ENCODE measurements at places on chromosomes 7 and 10.

DNA sequence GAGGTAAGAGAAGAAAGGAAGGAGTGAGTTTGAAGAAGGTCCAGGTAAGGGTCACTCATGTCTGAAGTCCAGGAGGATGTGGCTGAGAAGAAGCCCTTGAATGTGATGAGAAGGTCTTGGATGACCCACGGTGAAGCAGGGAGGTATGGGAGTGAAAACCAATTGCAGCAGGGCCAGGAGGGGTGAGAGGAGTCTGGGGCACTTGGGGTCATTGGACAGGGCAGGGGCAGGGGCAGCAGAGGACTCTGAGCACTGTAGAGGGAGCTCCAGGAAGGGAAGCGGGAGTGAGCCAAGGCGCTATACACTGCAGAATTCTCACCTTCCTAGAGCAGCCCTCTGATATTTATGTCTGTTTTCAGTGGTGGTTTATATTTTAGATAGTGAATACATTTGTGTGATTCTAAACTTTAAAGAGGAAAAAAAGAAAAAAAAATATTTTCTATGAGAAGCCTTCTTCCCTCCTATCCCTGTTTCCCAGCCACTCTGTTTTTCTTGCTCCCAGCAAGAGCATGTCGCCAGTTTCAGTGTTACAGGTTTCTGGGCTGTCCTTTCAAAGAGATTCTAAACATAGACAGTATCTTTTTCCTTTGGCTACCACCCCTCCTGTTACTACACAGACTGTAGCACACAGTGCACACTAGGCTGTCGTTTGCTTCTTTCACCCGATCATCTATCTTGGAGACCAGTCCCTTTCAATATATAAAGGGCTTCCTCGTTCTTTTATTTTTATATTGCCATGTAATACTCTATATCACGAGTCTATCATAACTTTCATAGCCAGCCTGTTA, 24.5 kb downstream of the BLVRA start:
- DNase-seq: no peak

GRCh38 chr7:105724688-105725087, 143.4 kb upstream of the EFCAB10 start:
- no peak for DNase-seq

DNA sequence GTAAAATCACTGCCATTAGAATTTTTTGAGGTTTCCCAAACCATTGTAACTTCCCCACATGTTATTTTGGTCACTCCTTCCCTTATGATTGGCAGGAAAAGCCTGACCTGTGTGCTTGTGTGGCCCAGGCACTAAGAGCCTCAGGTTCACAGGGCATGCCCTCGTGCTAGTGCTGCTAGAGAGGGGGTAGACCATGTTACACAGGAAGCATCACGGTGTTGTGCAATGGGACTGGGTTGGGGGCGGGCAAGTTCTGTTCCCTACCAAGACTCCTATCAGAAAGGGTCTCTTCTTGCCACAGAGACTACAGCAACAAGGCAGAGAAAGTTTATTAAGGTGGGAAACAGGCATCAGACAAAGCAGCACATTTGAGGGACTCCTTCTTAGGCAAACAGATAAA, 32.2 kb downstream of the LSM5 start:
- no peak for DNase-seq

DNA sequence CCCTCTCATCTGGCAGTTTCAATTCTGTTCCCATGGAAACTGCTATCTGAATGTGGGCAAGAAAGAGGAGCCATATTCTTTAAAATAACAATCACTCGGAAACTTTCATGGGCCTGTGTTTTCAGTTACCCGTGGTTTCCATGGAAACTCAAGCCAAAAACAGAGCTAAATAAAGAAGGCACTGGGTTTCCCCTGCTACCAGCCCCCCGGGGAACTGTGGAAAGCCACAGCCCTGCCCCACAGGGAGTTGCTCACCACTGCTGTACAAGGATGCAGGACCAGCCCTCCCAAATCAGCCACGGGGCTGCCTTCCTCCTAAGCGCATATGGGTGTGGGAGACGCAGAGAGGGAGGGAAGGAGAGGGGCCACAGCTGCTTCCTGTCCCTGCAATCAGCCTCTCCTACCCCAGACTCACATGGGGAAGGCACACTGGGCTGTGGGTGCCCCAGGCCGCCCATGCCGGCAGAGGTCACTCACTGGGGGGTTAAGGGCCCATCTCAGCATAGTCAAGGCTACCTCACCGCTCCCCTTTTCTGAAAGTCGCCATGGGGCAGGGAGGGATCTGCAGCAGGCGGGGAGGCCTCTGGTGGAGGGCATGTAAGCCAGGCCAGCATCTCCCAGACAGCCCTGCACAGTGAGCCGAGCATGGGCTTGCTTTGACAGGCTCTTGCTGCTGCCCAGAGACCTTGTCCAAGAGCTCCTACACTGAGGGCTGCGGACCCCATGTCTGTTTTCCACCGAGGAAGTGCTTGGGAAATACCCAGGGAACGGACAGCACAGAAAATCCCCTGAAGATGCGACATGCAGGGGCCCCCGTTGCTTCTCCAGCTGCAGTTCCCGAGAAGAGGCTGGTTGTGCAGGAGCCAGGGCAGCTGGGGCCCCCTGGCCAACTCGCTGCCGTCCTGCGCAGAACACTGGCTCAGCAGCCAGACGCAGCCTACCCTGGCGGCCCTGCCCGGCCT, 157.3 kb upstream of the PPP2R2D start:
- DNase-seq: peak; percentile 25

DNA sequence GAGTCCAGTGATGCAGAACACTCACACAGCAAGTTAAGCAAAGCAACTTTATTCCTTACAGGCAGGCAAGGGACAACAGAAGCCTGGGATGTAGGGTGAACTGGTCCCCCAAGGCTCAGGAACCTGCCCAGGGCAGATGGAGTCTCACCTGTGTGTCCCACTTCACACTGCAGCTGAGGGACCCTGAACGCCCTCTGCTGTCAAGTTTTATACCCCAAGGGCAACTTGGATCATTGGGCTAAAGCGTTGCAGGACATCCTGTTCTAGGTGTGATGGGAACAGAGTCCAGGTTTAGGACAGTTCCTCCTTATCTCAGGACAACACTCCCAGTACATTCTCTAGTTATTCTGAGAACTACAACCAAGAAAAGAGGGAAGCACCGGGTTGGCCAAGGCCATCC, 49.5 kb upstream of the ZNF746 start:
- DNase-seq: no peak

GRCh38 chr7:38594949-38595348, 36.2 kb downstream of the AMPH start:
- no peak for DNase-seq

DNA sequence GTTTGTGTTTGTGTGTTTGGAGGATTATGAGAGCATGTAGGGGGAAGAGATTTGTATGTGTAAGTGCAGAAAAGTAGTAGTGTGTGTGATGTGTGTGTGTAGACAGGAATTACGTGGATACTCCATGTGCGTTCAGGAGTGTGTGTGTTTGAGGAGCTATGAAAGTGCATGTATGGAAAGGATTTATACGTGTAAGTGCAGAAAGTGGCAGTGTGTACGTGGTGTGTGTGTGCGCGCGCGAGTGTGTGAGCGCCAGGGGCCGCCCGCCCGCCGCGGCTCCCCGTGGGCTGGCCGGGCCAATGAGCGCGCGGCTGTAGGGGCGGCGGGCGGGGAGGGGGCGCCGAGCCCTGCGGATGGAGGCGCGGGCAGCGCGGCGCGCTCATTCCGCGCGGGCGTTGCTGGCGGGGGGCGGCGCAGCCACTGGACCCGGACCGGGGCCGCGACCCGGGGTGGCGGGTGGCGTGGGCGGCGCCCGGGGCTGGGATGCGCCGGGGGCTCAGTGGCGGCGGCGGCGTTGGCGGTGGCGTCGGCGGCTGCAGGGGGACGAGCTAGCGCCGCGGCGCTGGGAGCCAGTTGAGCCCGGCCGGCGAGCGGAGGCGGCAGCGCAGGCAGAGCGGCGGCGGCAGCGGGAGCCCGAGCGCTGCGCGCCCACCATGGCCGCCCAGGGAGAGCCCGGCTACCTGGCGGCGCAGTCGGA, at the start of gene BICC1:
BICC1 (plus strand) TSS at position 382 of the 697 bp plus-strand sequence; CDS start at position 654, 272 bp downstream.
- DNase-seq: peak; percentile 12

DNA sequence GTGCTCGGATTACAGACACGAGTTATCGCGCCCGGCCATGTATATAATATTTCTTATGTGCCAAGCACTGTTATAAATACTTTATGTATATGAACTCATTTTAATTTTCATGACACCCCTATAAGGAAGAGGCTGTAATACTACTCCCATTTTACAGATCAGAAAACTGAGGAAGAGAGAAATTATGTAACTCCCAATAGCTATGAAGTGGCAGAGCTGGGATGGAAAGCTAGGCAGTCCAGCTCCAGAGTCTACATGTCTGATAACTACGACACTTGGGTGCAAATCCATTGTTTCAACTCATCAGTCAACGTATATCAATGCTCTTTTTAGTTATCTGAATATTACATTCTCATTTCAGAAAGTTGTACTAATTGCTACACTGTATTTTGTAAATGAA, 17.0 kb downstream of the PDK4 start:
- no peak for DNase-seq

DNA sequence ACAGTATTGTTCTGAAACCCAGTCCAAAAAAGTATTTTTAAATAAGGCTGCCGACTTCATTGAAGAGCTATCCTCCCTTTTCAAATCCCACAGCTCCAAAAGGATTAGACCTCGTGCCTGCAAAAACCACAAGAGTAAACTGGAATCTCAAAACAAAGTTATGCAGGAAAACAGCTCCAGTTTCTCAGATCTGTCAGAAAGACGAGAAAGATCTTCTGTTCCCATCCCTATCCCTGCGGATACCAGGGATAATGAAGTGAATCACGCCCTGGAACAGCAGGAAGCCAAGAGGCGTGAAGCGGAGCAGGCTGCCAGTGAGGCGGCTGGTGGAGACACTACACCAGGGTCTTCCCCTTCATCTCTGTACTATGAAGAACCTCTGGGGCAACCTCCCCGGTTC, 12.6 kb downstream of the MYPN start:
- no peak for DNase-seq

DNA sequence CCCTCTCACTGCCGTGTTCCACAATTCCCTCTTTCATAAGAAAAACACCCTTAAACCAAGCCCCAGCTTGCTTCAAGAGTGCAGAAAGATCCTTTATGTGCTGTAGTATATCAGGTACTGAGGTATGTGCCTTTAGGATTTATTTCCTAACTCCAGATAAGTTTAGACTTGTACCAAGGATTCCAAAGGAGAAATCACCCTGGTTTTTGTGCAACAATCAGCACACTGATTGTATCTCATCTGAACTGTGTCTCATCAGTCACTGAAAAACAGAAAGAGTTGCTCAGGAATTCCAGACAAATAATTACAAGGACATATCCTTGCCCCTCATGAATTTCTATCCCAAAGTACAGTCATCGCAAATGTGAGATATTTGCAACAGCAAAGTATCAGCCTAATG, 77.2 kb upstream of the PTPRZ1 start:
- DNase-seq: no peak

DNA sequence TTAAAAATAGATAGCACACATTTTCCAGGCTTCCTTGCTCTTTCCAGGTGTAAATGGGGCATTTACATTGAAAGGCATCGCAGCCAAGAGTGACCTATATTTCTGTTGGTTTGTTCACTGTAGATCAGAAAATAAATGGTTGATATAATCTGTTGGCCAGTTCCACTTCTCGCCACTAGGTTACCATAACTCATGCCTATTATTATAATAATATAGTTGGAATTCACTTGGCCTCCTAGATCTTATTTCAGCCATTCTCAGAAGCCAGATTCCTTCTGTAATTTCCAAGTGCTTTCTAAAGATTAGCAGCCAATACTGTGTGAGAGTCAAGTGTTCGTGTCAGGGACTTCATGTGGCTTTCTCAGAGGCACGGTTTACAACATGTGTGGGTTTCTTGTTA, 179.5 kb downstream of the DNAH11 start:
- no peak for DNase-seq

GRCh38 chr10:97736403-97736901, 476 bp upstream of the ZFYVE27 start:
- DNase-seq: no peak

GRCh38 chr7:101133621-101134398, 6.9 kb downstream of the SERPINE1 start:
- peak; percentile 61 for DNase-seq

- no peak for DNase-seq
Measured at GRCh38 chr10:131496351-131497052, 185.0 kb upstream of the TCERG1L start.

DNA sequence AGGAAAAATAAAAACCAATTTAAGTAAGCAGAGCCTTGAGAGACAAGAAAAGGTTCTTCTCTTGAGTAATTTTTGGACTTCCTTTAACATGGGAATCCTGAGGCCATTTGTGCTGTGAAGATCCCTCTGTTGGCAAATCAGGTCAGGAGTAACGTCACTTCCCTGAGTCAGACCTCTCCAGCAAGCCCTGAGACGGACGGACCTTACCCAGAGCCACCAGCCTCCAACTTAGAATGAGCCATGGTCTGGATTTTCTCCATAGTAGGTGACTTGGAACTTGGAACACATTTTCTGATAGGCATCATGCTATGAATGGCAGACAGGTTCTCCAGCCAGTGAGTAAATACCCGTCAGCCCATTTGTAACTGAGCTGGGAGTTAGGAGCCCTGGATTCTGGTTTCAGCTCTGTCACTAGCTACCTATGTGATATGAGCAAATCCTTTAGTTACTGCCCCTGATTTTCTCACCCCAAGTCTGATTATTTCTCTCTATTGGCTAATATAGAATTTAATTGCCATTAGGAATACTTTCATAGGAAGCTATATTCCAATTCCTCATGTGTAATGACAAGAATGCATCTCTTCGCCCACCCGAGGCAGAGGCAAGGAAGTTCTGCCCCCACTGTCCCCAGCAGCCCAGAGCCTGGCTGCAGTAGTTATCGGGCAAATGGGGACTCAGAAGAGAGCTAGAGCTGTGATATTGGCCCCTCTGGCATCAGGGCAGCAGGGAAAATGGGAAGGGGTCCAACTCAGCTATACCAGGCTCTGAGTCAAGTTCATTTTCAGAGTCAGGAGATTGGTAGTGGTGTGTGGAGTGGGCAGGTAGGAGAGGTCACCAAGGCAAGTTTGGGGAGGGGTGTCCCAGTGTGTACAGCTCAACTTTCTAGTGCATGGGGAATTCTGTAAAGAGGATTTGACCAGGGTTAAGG, 153.7 kb upstream of the AGK start:
- DNase-seq: no peak

- DNase-seq: no peak
Measured at GRCh38 chr7:79055722-79056415, 397.6 kb downstream of the MAGI2 start.

DNA sequence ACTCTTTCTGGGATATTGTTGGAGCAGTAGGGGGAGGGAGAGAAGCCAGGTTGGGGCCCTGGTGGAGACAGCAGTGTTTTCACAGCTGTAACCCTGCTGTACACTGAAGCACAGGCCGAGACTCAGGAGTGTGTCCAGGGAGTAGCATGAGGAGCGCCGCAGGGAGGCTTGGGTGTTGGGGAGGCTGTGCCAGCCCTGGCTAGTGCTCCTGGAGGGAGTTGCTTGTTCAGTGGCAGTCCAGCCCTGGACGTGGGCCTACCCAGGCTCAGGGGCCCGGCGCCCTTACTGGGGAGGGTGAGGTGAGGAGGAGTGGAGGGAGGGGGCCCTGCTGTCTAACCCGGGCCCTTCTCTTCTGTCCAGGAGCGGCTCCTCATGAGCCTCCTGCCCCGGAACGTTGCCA, 35.9 kb downstream of the ADCY1 start:
- DNase-seq: no peak

GRCh38 chr7:222716-223041, 30.3 kb downstream of the FAM20C start:
- no peak for DNase-seq

All from suppressor macrophage treated with lipopolysaccharide for 4 hours (primary cell).